ENCODE measurements at places on chromosomes 3 and 15.

DNA sequence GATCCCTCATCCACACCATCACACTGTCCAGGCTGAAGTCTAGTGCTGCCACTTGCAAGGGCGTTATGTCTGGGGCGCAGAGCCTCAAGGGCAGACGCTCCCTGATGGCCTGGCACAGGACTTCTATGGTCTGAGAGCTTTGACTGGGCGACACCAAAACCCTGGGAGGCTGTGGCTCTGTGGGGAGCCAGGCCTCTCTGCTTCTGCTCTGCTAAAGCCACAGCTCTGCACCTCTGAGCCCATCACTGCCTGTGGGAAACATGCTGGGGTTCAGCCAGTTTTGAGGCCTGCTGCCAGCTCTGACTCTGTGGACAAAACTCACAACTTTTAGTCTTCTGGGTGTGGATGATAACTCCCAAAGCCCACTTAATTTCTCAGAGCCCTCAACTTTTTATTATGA, 6.3 kb upstream of the LCTL start:
- no peak for DNase-seq

DNA sequence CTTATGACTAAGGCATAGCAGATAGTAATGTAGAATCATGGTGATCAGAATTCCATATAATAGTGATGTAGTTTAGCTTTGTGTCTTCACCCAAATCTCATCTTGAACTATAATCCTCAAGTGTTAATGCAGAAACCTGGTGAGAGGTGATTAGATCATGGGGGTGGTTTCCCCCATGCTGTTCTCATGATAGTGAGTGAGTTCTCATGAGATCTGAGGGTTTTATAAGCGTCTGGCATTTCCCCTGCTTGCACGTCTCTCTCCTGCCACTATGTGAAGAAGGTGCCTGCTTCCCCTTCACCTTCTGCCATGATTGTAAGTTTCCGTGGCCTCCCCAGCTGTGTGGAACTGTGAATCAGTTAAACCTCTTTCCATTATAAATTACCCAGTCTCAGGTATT, 138.7 kb upstream of the CBLB start:
- no peak for DNase-seq

- no peak for DNase-seq
Observed at GRCh38 chr3:65988411-65989180, 50.1 kb downstream of the MAGI1 start.

GRCh38 chr3:71066356-71066755, 517.2 kb downstream of the FOXP1 start:
- no peak for DNase-seq

DNA sequence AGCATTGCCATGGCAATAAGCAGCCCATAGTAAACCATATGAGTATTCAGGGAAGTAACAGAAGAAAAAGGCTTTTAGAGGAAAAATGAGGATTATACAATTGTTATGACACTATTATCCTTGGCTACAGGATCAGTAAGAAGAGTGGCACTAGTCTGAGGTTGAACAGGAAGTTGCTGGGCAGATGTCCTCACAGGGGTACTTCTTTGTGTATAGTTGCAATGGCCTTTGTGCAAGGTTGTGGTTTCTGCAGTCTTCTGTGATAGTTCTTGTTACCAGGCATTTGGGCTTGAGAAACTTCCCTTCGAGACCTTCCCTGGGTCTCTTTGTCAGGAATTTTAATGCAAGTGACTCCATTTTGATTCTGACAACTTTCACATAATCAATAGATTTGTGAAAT, 100.6 kb upstream of the ATP11B start:
- DNase-seq, result no peak

DNA sequence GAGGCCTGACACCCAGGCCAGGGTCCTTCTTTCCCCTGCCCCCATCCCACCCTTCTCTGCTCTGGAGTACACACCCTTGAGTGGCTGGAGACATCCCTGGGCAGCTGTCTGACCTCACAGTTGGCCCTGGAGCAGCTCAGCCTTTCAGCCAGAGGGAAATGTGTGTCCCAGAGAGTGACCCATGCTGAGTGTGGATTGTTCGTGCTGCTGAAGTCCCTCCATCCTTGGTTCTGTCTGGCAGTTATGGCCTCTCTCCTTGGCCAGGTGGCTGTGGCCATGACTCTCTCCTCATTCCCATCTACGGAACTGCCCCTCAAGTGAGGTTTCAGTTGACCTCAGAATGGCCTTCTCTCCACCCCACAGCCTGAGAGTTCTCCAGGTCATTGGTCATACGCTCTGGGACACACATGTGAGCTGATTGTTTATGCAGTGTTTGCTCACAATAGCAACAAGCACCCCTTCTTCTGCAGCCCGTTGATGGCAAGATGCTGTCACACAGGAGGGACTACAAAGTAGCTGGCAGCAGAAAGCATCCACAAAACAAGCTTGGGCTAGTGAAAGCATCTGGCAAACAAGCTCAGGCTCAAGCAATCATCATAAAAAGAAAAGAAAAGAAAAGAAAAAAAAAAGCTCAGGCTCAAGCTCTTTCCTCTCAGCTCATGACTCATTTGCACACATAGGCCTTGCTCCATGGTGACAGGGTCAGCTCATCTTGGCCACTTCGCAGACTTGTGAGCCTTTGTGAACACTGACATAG, 55.3 kb upstream of the ITGA11 start:
- DNase-seq, result no peak

Data from stimulated activated CD4-positive, alpha-beta T cell treated with anti-CD3 and anti-CD28 coated beads, TNF-alpha, amount 100 ng/mL, for 4 hours (primary cell).